ENCODE measurements at places on chromosomes 6 and 20.

DNA sequence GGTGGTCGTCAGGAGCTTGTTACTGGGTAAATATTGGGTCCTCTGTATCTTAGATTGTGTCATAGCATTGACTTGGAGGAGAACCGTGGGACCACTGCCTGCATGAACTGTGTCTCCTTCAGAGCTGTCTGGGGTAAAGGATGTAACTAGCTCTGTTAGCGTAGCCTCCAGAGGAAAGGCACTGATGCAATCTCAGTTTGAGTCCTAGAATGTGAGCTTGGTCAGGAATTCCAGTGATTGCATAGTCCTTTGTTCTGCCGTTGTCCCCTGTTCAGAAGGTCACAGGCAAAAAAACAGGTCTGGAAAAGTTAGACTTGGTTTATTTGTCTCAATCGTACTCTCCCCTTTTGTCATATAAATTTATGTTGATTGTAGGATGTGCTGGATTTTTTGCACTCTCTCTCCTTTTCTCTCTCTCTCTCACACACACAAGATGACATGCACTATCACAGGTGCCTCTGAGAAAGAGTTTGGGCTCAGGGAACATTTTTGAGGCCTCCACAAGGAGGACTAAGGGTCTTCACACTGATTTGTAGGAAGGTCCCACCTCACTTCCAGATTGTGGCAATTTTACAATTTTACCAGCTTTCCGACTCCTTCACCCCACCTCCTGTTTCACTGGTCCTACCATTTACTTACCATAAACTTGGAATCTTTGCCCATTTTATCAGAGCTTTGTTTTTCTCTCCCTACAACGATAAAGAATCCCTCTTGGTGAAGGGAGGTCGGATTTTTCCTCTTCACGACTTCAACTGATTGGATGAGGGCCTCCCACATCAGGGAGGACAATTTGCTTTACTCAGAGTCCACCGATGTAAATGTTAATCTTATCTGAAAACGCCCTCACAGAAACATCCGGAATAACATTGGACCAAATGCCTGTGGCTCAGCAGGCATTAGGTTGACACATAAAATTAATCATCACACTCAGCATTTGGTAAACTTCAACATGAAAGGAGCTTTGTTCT lies 7.0 kb upstream of the DACT2 start:
- peak; percentile 6 for DNase-seq

GRCh38 chr6:114312931-114313330 lies 29.9 kb downstream of the HS3ST5 start:
- no peak for DNase-seq

- DNase-seq: no peak
Observed at GRCh38 chr20:60331688-60332300, 373.6 kb downstream of the CDH26 start.

DNA sequence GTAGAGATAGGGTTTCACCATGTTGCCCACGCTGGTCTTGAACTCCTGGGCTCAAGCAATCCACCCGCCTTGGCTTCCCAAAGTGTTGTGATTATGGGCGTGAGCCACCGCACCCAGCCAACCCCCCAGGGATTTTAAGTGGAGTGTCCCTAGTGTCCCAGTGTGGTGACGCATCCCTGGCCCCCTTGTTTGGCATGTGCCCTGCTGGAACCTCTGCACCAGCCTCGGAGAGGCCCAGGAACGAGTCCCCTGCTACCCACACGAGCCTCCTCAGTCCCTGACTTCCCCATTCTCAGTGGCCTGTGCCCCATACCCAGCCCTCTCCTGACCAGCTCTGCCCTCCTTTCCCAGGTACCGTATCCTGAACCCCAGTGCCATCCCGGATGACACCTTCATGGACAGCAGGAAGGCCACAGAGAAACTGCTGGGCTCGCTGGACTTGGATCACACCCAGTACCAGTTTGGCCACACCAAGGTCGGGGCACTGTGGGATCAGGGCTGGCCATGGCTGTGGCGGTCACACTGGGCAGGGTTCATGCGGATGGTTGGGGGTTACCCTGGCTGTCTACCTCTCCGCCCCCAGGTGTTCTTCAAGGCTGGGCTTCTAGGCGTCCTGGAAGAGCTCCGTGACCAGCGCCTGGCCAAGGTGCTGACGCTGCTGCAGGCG lies 37.2 kb downstream of the MYH7B start:
- DNase-seq: no peak

- no peak for DNase-seq
Observed at GRCh38 chr6:10151144-10151915, 263.5 kb downstream of the TFAP2A start.

DNA sequence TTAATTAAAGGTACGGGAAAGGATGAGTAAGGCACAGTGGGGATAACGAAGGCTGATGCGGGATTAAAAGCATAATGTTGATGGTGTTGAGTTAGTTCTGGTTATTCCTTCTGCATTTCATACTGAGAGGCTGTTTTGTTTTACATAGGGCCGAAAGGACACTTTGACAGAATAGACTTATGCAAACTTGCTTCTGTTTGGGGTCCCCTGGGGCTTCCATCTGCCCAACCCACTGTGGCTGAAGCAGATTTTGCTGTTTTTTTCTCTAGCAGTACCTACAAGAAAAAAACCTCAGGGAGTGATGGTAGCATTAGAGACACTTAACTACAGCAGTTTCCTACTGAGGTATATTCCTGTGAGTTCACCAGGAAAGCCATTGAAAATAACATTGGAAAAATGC lies 136.1 kb upstream of the SUPT3H start:
- no peak for DNase-seq

DNA sequence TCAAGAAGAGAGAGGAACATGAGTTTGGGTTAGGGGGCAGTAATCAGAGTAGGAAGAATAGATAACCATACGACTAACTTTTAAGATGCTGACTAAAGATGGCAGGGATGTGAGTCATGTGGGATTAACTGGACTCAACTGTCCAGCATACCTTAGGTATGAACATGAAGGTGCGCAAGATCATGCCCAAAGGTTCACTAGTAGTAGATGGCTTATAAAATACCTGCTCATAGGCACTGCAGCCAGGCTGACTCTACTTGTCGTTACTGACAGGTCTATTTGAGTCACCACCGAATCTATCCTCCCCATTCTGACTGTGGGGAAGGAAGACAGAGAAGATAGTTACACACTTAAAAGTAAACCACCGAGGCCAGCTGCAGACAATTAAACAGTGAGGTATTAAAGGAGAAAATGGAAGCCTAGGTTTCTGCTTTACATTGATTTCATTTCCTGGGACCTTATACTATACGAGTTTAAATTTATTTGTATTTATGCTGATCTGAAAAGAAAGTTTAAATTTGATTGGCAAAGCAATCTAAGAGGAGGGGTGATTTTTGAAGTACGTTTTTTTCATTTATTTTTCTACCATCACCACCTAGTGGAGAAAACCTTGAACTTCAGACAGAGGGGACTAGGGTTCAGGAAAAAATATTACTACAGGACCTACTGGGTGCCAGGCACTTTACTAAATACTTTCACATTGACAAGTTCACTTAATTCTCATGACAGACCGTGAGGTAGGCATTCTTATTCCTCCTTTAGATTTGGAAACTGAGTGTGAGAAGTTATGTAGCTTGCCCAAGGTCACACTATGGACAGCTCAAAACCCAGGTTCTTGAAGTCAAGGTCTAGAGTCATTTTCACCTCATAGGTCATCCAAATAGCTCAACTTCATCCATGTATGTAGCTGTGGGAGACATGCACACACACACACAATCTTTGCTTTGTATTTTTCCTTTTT lies 4.0 kb upstream of the WRNIP1 start:
- peak; percentile 57 for DNase-seq

DNA sequence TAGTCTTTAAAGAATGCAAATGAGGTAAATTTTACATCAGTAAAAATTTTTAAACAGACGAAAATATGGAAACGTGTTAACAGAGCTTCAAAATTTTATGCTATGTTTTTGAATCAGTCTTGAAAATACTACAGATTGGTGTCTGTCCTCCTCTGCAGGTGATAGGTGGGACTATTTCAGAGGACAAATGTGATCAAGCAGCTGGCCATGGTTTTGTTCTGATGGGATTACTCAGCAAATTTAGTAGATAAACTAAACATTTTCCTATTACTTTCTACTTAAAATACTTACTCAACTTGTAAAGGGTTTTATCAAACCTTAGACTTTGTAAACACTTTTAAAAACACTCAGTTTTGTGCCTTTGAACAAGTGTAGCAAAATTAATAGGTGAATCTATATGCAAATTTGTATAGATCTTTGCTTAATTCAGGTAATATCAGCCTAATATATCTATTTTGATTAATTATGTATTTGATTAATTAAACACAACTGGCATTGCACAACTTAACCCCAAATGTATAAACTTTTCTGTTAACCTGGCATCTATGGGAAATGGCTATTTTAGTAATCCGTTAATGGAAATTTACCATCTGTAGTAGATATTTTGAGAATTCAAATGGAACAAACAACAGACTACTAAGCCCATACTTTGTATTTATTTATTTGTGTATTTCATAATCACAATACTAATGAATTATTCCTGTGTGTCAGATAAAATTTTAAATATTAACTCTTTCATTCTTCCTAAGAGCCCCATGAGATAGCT lies 22.5 kb downstream of the ADGRB3 start:
- no peak for DNase-seq

- DNase-seq: no peak
Observed at GRCh38 chr6:75183099-75183541, 22.7 kb downstream of the COL12A1 start.

- no peak for DNase-seq
Observed at GRCh38 chr6:13674533-13675190, 37.0 kb downstream of the RANBP9 start.

- DNase-seq: no peak
Observed at GRCh38 chr6:130811932-130812331, 15.3 kb upstream of the SMLR1 start.

GRCh38 chr6:17869010-17869752 lies 118.3 kb downstream of the KIF13A start:
- DNase-seq: no peak

DNA sequence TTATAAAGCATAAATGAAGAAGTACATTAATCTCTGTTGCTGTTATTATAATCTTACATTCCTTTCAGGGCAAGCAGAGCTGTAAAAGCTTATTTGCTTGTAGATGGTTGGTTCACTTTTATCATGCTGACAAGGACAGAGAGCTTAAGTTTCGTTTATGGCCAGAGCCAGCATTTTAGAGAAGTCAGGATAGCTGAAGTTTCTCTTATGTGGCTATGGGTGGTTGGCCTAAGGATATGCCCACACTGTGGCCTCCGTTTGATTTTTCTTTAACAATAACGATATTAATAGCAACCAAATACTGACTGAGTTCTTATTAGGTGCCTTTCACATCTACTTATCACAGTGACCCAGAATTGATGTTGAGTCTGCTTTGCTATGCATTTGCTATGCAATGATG lies 78.5 kb downstream of the FARS2 start:
- no peak for DNase-seq

DNA sequence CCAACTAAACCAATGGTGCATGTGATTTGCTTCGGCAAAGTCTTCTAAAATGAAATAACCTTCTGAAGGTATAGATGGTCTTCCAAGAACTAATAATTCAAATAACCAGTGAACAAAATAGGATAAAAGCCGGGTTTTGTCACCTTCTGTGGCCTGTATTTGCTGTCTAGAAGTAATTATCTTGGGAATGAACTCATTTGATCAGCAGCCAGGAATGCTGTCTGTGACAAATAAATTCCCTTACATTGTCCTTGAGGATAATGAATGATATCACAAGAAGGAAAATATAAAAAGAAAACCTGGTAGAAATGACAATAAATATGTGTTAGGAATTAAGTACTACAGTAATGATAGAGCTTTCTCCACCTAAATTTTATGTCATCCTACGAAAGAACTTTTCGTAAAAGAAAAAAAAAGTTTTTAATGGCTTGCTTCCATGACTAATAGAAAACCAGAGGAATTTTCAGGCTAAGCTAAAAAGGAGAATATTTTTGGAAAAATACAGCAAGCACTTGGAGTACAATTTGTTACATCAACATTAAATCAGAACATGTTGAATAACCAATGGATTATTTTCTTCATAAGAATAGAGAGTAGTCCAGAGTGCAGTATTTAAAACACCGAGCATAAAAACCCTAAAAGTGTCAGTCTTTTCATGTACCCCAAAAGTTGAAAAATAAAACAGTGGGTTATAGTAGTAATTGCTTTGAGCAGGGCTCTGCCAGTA lies 247.7 kb downstream of the TBC1D7 start:
- DNase-seq: no peak

DNA sequence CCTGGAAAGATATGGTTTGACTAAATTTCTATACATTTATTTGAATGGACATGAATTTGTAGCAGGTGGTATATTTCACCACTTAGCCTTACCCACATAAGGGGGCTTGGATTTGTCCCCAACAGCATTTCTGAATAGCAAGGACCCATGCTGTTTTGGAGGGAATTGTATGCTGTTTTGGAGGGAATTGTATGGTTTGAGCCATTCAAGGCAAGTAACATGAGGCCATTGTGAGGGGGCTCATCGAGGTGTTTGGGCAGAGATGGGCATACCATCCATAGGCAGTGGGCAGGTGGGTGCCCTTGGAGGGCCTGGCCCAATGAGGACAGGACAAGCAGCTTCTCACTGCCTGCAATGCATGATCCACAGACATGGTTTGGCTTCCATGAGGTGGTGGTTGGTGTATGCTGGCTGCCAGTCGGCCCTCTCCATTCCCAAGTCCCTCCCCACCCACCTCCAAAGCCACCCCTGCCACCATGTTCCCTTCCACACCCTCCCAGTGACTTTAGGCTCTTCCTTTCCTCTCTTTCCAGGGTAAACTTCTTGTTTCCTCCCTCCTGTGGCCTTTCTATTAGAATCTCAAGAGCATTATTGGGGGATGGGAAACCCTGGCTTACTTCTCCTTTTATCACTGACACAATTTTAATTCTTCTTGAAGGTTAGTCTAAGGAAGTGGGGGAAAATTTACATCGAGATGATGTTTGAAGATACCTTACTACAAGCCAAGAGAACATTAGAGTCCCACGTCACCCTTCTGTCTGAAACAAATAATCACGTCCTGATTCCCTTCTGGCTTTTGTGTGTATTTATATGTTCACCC lies 13.2 kb upstream of the PXDC1 start:
- peak; percentile 69 for DNase-seq
